CD8-positive, alpha-beta memory T cell (primary cell): ENCODE measurements at places on chromosomes 6 and 20.

- no peak overlapping the region for H3K27ac ChIP-seq
- no peak for DNase-seq
- H3K27me3 ChIP-seq: no peaks in the 10 kb centered on the region
- peaks cover 22% of the 10 kb centered on the region for H3K4me1 ChIP-seq
These were observed 73.4 kb downstream of the PRDM1 start for GRCh38 chr6:106159531-106159940.

DNA sequence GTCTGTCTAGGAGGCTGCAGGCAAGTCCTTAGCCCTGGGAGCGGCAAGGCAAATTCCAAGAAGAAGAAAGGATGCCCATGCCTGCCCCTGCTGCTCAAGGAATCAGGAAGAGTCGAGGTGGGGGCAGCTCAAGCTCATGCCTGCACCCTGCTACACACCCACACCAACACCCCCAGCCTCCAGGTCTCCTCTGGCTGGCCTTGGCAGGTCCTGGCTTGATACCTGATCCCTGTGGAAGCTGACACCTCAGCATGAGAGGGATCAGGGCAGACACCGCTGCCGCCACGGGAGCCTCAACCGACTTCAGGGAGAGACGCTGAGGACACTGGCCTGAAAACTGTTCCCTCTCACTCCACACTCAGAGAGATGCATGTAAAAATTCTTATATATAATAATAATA, 35.5 kb upstream of the MAFB start:
- H3K4me1 ChIP-seq: no peaks in the 10 kb centered on the region
- no peak overlapping the region for H3K27ac ChIP-seq
- no peaks in the 10 kb centered on the region for H3K27me3 ChIP-seq
- H3K4me3 ChIP-seq: no peak overlapping the region

DNA sequence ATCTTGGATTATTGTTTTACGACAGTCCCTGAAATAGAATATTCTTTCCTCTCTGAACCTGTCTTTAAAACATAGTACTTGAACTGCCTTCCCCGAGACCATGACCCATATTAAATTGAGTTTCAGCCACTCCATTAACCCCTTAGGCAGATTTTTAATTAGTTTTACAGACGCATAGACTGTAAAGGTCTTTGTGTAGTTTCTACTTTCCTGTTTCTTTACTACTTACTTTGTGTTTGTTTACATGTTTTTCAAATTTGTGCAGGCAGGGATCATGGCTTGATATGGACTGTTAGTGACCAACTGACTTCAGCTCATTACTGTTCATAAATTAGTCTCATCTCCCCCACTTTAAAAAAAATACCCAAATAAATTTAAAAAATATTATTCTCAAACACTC, 53.8 kb downstream of the FYN start:
- H3K27me3 ChIP-seq: no peaks in the 10 kb centered on the region
- no peak overlapping the region for H3K27ac ChIP-seq
- no peaks in the 10 kb centered on the region for H3K36me3 ChIP-seq
- H3K4me3 ChIP-seq: no peak overlapping the region
- no peak for DNase-seq

GRCh38 chr6:138685257-138685656, 88.3 kb upstream of the CCDC28A start:
- no peak overlapping the region for H3K4me3 ChIP-seq
- H3K27ac ChIP-seq: no peak overlapping the region
- no peaks in the 10 kb centered on the region for H3K36me3 ChIP-seq
- no peaks in the 10 kb centered on the region for H3K27me3 ChIP-seq
- H3K4me1 ChIP-seq: no peaks in the 10 kb centered on the region

GRCh38 chr6:144411531-144412165, 126.5 kb downstream of the UTRN start:
- H3K4me3 ChIP-seq: no peak overlapping the region
- no peak overlapping the region for H3K27ac ChIP-seq
- peaks cover 31% of the 10 kb centered on the region for H3K4me1 ChIP-seq

DNA sequence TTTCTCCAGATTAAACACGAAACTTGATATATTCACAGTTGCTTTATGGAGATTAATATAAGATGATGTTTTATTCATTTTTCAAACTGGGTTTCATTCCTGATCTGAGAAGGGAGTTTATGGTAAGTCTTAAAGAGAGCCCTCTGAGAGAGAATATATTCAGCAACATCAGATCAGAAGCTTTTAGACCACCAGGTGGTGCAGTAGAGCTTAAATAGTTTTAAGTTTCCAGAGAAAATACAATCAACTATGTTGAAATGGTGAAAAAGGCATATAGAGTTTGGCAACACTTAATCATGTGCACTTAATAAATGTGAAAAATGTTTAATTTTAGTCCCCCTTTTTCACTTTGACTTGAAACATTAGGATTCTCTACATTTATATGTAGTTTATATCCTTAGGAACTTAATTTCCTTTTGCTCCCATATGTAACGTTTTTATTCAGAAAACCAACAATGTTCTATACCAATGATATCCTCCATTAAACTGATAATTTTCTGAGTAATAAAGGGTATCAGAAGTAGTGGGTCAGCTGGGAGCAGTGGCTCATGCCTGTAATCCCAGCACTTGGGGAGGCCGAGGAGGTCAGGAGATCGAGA, 86.4 kb upstream of the CLDN20 start:
- no peaks in the 10 kb centered on the region for H3K27me3 ChIP-seq
- no peak for DNase-seq
- H3K36me3 ChIP-seq: no peaks in the 10 kb centered on the region
- H3K4me3 ChIP-seq: no peak overlapping the region
